ENCODE measurements at places on chromosomes 6 and 20.

GRCh38 chr6:143940011-143940597 lies 68.0 kb downstream of the PLAGL1 start:
- DNase-seq, result peak; percentile 2

DNA sequence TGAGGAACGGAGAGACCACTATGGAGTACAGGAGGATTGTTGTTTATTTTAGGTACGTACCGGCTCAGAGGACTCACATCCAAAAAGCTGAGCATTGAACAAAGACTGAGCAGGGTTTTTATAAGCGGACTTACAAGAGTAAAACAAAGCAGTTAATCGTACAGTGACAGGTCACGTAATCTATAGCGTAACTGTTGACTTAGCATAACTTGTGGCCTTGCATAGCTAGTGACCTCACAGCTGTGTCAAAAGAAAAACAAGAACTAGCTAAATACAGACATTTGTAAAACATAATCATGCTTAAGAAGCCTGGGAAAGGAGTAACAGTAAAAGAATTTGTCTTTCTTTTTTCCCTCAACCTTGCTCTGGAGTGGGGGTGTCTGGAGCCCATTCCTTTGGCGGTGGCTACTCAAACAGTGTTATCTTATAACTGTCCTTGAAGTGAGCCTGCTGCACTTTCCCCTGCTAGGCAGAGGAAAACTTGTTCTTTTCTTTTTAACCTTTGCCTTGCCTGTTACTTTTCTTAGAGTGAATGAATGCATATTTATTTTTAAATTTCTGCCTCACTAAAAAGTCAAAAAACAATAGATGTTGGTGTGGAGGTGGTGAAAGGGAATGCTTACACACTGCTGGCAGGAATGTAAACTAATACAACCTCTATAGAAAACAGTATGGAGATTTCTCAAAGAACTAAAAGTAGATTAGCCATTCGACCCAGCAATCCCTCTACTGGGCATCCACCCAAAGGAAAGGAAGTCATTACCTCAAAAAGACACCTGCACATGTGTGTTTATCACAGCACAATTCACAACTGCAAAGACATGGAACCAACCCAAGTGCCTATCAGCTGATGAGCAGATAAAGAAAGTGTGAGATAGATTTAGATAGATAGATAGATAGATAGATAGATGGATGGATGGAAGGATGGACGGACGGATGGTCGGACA lies 109.0 kb downstream of the TAF4 start:
- no peak for DNase-seq

DNA sequence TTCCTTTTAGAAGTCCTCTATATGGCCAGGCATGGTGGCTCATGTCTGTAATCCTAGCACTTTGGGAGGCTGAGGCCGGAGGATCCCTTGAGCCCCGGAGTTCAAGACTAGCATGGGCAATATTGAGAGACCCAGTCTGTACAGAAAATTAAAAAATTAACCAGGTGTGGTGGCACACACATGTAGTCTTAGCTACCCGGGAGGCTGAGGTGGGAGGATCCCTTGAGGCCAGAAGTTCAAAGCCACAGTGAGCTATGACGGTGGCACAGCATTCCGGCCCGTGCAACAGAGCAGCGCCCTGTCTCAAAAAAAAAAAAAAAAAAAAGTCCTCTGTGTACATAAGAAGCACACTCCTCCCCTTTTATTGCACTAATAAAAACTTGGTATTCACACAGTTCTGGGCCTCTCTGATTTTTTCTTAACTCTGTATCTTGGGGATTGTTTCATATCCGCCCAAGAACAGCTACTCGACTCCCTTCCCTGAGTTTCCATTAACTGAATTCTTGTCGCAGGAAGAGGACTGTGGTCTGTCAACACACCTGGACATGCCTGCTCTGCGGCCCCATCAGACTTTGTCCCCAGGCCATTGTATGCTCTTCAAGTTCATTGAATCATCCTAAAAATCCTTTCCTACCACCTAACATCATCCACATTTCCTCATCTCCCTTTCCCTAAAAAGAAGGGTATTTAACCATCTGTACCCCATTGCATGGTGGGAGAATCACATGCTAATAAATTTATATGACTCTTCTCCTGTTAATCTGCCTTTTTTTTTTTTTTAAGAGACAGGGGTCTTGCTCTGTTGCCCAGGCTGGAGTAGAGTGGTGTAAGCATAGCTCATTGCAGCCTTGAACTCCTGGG lies 25.9 kb upstream of the PPP1R3G start:
- DNase-seq, result no peak

- no peak for DNase-seq
Observed at GRCh38 chr6:55919716-55920308, 44.4 kb upstream of the BMP5 start.

DNA sequence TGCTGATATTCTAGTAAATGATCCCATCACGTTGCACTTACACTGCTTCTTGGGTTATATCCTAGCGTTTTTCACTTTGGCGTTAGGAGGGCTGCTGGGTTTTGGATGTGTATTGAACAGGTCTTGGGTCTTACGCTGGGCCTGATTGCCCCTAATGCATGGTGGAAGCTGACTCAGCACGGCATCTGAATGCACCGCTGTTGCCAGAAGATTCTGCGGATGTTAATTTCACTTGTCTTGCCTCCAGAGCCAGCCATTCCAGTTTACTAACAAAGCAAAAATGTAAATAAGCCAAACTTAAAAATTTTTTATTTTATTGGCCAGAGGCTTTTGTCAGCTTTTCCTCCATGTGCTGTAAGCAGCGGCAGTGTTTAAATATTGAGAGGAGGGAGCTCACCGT lies 233.5 kb downstream of the TMEM242 start:
- DNase-seq, result no peak

- no peak for DNase-seq
Observed at GRCh38 chr6:151624071-151624470, 130.3 kb downstream of the CCDC170 start.

- DNase-seq, result no peak
Observed at GRCh38 chr6:36821581-36822335, 17.5 kb downstream of the CPNE5 start.
